Naive thymus-derived CD4-positive, alpha-beta T cell (primary cell): ENCODE measurements at places on chromosomes 7 and 10. TPM values are rescaled to one million over a fixed set of nuclear protein-coding genes. Genes with fewer than 3 reads are reported as not detected.
A peak's percentile ranks its signal among the peaks of the same experiment; 100 is the strongest.

DNA sequence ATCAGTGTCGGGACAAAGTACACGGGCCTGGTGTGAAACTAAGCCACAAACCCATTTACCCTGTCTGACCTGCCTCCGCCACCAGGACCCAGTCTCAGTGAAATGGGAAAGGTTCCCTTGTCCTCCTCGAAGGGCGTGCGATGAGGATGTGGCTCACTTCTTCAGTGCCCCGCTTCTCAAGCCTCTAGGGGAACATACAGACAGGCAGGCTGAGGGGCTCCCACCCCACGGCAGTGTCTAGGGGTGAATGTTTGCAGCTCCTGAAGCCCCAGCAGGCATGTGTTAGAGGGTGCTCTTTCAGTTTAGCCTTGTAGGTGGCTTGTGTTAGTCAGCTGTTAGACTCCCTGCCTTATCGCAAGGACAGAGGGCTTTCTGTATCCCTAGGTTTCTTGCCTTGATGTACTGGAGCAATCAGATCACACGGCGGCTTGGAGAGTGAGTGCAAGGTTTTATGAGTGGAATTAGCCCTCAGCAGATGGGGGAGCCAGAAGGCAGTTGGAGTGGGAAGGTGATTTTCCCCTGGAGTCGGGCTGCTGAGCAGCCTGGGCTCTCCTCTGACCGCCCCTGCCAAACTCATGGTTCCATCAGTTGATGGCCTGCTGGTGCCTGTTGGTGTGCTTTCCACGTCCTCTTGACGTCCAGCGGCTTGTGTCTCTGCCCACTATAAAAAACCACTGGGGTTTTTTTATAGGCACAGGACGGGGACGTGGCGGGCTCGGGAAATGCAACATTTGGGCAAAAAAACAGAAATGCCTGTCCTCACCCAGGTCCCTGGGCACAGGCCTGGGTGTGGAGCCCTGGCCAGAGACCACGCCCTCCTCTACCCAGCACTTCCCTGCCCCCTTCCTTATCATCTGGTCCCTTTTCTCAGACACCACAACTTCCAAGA is 759 bp downstream of the NUDT1 start:
- no peaks in the 10 kb centered on the region for H3K36me3 ChIP-seq
- DNase-seq: no peak
- H3K27me3 ChIP-seq: no peaks in the 10 kb centered on the region
- H3K27ac ChIP-seq: peak overlapping the region; percentile 86

- H3K36me3 ChIP-seq: no peaks in the 10 kb centered on the region
- no peaks in the 10 kb centered on the region for H3K4me1 ChIP-seq
- no peak for DNase-seq
- no peak overlapping the region for H3K4me3 ChIP-seq
Observed at GRCh38 chr10:64574371-64574770, 1053.2 kb downstream of the REEP3 start.

GRCh38 chr7:32958046-32959025 is 1.1 kb downstream of the FKBP9 start:
- H3K4me1 ChIP-seq: no peaks in the 10 kb centered on the region
- H3K36me3 ChIP-seq: no peaks in the 10 kb centered on the region
- DNase-seq: no peak
- no peak overlapping the region for H3K27ac ChIP-seq
- no peak overlapping the region for H3K4me3 ChIP-seq

- no peak overlapping the region for H3K27ac ChIP-seq
- H3K4me1 ChIP-seq: no peaks in the 10 kb centered on the region
- H3K36me3 ChIP-seq: no peaks in the 10 kb centered on the region
Observed at GRCh38 chr7:143042790-143043271, 9.3 kb upstream of the OR6V1 start.

- no peaks in the 10 kb centered on the region for H3K27me3 ChIP-seq
- no peaks in the 10 kb centered on the region for H3K4me1 ChIP-seq
Observed at GRCh38 chr7:44284881-44285541, 40.4 kb downstream of the CAMK2B start.

The PNLIPRP1 gene
- total RNA-seq: not detected

DNA sequence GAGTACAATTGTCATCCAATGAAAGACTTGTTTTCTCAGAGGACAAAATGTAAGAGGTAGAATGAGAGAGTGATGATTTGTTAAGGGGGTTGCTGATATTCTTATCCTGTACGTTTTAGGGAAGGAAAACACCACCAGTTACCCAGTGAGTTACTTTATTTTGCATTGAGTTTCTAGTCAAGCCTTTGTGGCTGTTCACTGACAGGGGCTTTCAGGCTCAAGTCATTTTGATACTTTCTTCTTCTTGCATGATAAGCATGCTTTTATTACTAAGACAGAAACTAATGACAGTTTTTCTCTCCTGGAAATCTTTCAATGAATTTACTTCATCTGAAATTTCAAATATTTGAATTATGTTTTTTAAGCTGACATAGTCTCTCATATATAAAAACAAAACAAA is 710.2 kb upstream of the POM121L12 start:
- H3K4me3 ChIP-seq: no peak overlapping the region
- H3K27me3 ChIP-seq: no peaks in the 10 kb centered on the region
- H3K4me1 ChIP-seq: no peaks in the 10 kb centered on the region
- no peak for DNase-seq

DNA sequence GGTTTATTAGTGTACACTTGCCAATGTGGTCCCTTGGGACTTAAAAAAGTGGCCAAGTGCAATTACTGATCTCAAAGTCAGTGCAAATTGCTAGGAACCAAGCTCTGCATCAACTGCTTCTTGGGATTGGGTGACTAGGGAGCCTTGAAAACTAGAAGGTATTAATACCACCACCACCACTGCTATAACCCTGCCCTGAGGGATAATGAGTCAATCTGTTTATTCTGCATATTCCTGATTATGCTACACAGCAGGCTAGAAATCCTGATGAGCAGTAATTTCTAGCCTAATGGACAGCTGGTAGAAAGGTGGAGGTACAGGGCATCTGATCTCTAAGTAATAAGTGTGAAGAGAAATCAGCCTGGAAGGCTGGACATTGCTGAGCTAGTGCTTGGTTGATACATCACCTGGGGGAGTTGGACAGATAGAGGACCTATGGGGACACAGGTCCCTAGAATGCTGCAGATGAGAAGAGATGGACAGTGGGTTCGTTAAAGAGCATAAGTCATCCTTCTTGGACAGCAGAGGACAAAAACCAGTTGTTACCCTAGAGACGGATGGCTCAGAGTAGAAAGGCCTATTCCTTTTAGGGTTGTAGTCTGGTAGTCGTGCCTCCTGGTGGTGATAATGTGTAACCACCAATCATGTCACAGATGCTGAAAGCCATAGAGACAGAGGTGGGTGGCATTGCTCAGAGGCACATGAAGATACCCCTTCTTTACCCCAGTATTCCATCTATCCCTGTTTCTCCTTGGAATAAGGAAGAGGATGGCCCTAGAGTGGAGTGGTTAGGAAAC is 554.8 kb downstream of the SORCS1 start:
- no peaks in the 10 kb centered on the region for H3K27me3 ChIP-seq
- no peaks in the 10 kb centered on the region for H3K4me1 ChIP-seq
- H3K36me3 ChIP-seq: no peaks in the 10 kb centered on the region
- no peak overlapping the region for H3K4me3 ChIP-seq
- no peak overlapping the region for H3K27ac ChIP-seq

The SPDYE16 gene
- 0.38 TPM for total RNA-seq

DNA sequence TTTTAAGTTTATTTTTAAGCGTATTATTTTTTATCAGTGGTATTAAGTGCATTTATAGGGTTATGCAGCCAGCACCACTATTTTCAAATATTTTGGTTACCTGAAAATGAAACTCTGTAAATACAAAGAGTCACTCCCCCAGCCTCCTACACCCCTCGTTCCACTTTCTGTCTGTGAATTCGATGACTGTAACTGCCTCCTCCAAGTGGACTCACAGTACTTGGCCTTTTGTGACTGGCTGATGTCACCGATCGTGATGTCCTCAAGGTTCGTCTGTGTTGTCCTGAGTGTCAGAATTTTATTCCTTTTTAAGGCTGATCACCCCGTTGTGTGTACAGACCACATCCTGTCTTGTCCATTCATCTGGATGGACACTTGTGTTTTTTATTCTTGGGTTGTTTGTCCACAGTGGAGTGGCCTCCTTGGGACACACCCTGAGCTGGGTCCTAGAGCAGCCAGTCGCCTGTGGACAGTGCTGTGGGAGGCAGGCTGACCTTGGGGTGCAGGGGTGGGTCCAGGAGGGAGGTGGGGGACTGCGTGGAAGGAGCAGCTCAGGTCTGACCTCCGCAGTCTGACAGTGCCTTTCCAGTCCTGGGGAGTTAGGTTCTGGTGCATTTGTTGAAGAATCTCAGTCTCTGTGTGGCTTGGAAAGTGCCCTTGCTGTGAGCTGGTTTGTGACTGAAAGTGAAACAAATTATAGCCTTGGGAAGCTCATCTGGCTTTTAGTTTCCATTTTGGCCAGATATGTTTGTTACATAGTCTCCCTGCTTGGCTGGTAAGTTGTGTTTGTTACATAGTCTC is 6.9 kb downstream of the MTG1 start:
- H3K36me3 ChIP-seq: no peaks in the 10 kb centered on the region
- H3K4me1 ChIP-seq: peaks cover under 1% of the 10 kb centered on the region
- no peaks in the 10 kb centered on the region for H3K27me3 ChIP-seq

DNA sequence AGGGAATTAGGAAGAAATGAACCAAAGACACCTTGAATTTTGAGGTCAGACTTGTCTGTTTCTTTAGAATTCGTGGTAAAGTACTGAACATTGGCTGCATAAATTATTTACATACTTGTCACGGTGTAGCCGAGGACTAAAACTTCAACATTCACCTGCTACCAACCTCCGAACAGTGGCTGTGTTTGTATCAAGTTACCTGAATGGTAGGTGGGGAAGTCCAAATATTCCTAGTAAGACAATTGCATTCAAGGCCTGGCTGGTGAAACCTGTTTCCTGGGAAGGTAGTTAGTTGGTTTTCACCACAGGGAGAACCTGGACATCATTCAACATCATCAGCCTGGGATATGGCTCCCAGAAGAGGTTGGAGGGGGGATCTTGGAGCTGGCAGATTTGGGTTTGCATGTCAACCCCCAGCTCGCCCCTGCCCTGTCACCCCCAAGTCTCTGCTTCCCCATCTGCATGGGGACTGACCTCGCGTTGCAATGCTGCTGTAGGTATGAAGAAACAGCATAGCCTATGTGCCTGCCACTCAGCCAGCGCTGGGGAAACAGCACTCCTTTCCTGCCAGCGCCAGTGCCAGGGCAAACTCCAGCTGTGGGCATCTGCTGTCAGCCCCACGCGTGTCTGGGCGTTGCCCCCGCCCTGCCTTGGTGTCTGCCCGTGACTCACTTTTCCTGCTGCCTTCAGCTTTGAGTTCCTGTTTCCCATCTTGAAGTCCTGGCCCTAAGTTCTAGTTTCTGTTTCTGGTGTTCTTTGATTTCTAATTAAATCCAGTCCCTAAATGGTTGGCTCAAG is 12.7 kb upstream of the LARP4B start:
- H3K4me3 ChIP-seq: no peak overlapping the region
- H3K27me3 ChIP-seq: no peaks in the 10 kb centered on the region
- peak; percentile 34 for DNase-seq
- H3K4me1 ChIP-seq: peaks cover 14% of the 10 kb centered on the region
- no peaks in the 10 kb centered on the region for H3K36me3 ChIP-seq
- H3K27ac ChIP-seq: no peak overlapping the region

GRCh38 chr7:1851721-1852516 is 181.8 kb downstream of the ELFN1 start:
- H3K36me3 ChIP-seq: peaks cover 72% of the 10 kb centered on the region
- no peaks in the 10 kb centered on the region for H3K27me3 ChIP-seq
- no peak for DNase-seq
- H3K4me1 ChIP-seq: no peaks in the 10 kb centered on the region

DNA sequence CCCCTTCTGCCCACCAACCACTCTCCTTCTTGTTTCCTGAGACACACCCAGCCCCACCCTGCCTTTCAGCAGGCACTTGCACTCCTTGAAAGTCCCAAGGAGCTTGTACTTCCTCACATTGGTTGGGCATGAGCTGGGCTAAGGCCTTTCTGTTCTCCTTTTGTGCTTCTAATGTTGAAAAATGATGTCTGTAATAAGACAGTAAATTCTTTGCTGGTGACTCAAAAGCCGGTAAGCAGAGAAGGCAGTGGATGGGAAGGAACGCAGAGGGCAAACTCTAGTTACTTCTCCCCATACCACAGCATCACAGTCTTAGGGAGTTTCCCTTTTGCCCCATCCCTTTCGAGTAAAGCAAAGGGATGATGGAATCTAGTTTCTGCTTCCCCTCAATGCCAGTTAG is 185.6 kb downstream of the PLXNA4 start:
- no peaks in the 10 kb centered on the region for H3K27me3 ChIP-seq
- H3K4me1 ChIP-seq: no peaks in the 10 kb centered on the region

DNA sequence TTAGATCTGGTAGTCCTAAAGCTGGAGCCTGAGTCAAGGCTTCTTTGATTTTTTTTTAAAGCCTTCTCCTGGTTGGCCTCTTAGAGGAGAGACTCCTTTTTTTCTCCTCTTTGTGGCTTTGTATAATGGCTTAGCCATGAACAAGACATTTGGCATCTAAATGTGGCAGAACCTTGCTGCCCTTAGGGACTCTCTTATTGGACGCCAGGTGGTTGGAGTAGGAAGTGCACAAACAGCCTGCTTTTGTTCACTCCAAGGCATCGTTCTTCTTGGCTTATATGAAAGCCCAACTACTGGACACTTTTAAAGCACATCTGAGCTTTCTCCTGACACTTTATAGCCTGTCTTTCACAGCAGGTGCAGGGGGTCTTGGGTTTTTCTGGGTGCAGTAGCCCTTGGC is 25.0 kb downstream of the ZPBP start:
- H3K4me1 ChIP-seq: peaks cover 8% of the 10 kb centered on the region
- H3K27me3 ChIP-seq: no peaks in the 10 kb centered on the region
- peak overlapping the region; percentile 69 for H3K27ac ChIP-seq
- no peaks in the 10 kb centered on the region for H3K36me3 ChIP-seq

- no peak overlapping the region for H3K4me3 ChIP-seq
- DNase-seq: no peak
- H3K27me3 ChIP-seq: no peaks in the 10 kb centered on the region
- no peaks in the 10 kb centered on the region for H3K36me3 ChIP-seq
- no peak overlapping the region for H3K27ac ChIP-seq
- no peaks in the 10 kb centered on the region for H3K4me1 ChIP-seq
Observed at GRCh38 chr7:23072922-23073321, 32.7 kb upstream of the KLHL7 start.

DNA sequence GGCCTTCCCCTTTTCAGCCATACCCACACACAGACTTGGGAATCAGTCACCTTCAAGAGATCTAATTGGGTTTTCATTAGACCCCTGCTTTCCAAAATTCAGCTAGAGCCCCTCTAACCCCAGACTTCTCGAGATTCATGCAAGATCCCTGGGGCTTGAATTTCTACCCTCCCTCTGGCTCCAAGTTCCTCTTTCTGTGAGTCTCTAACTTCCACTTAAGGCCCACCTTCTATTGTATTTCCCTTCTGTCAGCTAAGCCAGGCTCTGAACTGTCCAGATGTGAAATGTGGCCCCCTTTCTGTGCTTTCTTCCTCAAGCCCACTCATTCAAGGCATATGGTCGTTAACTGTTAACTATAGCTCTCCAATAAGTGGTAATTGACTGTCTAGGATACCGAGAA is 132.2 kb downstream of the ZNF365 start:
- H3K36me3 ChIP-seq: no peaks in the 10 kb centered on the region
- no peak overlapping the region for H3K4me3 ChIP-seq
- no peaks in the 10 kb centered on the region for H3K27me3 ChIP-seq
- DNase-seq: no peak
- no peak overlapping the region for H3K27ac ChIP-seq

The NPC1L1 gene
- 0.22 TPM for total RNA-seq

The GPR85 gene
- total RNA-seq: not detected
